ENCODE measurements at places on chromosomes 2 and 18.

GRCh38 chr2:16115881-16116830, 175.8 kb downstream of the MYCN start:
- H3K36me3 ChIP-seq: no peaks in the 10 kb centered on the region
- no peak overlapping the region for H3K27ac ChIP-seq
- H3K27me3 ChIP-seq: peaks cover 18% of the 10 kb centered on the region
- no peak for DNase-seq

DNA sequence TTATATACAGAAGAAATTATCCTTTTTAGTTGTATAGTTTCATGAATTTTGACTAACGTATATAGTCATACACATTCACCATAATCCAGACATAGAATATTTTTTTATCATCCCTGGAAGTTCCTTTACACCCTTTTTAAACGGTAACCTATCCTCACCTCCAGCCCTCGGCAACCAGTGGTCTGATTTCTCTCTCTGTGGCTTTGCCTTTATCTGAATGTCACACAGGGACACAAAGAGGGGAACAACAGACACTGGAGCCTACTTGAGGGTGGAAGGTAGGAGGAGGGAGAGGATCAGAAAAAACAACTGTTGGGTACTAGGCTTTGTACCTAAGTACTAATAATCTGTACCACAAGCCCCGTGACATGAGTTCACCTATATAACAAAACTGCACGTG, 191.9 kb downstream of the MC4R start:
- no peak for DNase-seq
- no peak overlapping the region for H3K27ac ChIP-seq
- no peaks in the 10 kb centered on the region for H3K4me1 ChIP-seq
- no peaks in the 10 kb centered on the region for H3K36me3 ChIP-seq
- H3K4me3 ChIP-seq: no peak overlapping the region

- no peaks in the 10 kb centered on the region for H3K27me3 ChIP-seq
- no peak overlapping the region for H3K27ac ChIP-seq
- no peak for DNase-seq
Observed at GRCh38 chr2:121142452-121142851, 142.6 kb downstream of the TFCP2L1 start.

DNA sequence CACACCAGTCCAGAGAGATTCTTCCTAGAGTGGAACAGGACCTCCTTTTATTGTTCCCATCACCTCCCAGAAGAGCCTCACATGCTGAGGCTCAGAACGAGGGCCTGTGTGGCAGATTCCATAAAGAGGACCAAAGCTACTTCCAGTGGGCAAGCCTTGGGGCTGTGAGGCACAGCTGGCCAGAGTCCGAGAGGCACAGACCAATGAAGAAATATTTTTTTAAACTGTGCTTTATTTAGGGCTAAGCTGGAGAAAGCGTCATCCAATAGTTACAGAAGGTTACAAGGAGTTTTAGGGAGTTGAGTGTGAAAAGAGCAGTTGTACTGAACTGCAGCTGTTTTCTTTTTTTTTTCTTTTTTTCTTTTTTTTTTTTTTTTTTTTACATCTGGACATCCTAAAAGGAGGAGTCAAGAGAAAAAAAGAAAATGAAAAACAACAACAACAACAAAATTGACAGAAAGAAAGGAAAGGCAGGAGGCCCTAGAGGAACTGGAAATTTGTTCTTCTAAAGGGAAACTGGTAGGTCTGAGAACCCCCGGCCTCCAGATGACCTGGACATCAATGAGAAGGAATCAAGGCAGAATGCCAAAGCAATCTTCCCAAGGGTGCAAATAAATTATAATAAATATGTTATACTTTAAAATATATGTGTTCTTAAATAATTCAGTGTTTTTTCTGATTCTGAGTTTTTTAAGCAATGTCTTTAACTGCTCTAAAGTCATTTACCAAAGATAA, 322.6 kb downstream of the CELF4 start:
- DNase-seq: no peak
- H3K27me3 ChIP-seq: no peaks in the 10 kb centered on the region
- H3K4me3 ChIP-seq: no peak overlapping the region
- no peaks in the 10 kb centered on the region for H3K4me1 ChIP-seq
- no peaks in the 10 kb centered on the region for H3K36me3 ChIP-seq
